ENCODE measurements at places on chromosomes 6 and 20.

DNA sequence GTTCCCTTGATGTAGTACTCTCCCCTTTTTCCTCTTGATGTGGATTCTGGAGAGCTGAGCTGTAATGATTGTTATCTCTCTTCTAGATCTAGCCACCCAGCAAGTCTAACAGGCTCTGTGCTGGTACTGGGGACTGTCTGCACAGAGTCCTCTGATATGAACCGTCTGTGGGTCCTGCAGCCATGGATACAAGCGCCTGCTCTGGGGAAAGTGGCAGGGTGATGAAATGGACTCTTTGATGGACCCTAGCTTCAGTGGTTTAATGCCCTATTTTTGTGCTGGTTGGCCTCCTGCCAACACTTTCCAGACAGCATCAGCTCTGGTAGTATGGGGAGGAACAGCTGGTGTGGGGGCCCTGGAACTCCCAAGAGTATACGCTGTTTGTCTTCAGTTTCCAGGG, 216.3 kb downstream of the ADGRG6 start:
- DNase-seq, result no peak

- DNase-seq, result no peak
These were observed 10.0 kb downstream of the JPH2 start for GRCh38 chr20:44176833-44177534.

DNA sequence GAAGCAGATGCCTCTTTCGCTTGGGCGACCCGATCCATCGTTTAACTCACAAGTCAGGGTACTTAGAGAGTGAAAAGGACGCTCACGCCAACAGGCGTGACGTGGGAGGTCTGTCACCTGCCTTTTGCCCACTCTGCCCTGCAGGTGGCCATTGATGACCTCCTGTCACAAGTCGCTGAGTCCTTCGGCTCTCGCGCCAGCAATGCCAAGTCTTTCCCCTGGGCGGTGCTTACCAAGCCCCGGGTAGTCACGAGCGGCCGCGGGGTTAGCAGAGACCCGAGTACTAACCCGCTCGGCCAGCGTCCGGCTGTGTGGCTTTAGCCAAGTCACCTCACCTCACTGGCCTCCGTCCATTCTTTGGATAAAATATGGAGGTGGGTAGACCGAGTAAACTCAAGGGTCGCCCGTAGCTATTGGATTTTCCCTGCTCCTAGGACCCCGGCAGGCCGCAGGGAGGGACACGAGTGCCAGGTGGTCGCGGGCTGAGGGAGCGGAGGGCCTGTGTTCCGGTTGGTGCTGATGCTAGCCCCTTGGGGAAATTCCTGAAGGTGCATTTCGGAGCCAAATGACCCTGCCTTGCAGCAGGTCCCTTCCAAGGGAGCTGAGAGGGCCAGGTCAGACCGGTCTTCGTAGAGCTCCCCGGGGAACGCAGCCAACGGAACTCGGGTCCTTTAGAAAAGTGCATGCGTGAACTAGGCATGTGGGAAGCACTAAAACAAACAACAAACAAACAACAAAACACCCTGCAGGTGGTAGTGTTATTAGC, 668 bp downstream of the PKIB start:
- peak; percentile 75 for DNase-seq

DNA sequence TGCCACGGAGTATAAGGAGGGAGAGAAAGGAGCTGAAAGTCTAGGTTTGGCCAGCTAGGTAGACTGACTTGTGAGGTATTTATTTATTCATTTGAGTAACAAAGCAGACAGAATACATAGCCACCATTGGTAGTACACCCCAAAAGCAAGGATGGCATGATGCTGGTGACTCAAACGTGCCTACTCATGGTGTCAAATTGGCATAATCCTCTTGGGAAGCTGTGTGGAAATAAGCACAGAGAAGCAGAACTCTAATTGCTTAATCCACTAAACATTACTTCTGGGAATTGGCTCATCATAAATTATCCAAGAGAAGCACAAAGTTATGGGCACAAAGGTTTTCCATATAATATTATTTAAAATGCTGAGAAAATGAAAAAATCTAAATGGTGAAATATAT, 2.5 kb downstream of the DEFB132 start:
- DNase-seq, result no peak

GRCh38 chr20:47998736-47999135, 213.5 kb upstream of the SULF2 start:
- no peak for DNase-seq

DNA sequence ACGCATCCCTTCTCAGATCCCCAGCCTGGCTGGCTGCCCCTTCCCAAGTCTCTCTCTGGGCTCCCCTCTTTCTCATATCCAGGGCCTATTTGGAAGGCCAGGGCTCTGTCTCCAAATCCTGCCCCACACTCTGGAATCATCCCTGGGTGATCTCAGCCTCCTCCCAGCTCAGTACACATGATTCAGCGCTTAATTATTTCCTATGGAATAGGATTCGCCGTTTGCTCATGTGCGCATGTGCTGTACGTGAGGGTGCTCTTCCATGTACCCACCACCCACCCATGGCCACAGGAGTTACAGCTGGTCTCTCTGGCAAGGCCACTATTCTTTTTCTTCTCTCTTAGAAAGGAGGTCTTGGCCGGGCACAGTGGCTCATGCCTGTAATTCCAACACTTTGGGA, 81.7 kb upstream of the FOXP4 start:
- DNase-seq, result no peak

DNA sequence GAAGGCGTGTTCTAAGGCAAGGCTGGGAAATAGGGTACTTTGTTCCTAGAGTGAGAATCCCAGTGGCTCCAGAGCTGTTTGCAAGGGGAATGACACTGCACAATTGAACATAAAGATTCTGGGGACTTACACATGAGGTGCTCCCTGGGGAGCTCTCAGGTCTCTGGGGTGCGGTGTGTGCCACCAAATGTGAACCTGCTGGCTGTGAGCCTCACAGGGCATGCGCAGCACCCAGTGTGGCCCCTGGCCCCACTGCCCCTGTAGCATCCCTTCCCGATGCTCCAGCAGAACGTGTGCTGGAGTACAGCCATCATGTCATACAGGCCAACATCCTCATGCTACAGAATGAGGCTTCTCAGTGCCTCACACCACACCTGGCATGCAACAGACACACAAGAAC, 68.2 kb downstream of the TOX2 start:
- DNase-seq, result no peak
